ENCODE measurements at places on chromosomes 7 and 10. TPM values are rescaled to one million over a fixed set of nuclear protein-coding genes. Genes with fewer than 3 reads are reported as not detected.

COL28A1 gene
- total RNA-seq = 0.38 TPM

SCIN gene
- 0.49 TPM for total RNA-seq

HOXA4 gene
- 6.7 TPM for total RNA-seq

FAM25G gene
- total RNA-seq = not detected

BMPER gene
- 2.6 TPM for total RNA-seq

GNG11 gene
- 16.4 TPM for total RNA-seq

ABCA13 gene
- 0.38 TPM for total RNA-seq
